ENCODE measurements at places on chromosomes 2 and 18. TPM values are rescaled to one million over a fixed set of nuclear protein-coding genes. Genes with fewer than 3 reads are reported as not detected.
A peak's percentile ranks its signal among the peaks of the same experiment; 100 is the strongest.

The CRYGC gene
- total RNA-seq, result not detected

The NAT8 gene
- not detected for total RNA-seq

- H3K27ac ChIP-seq, result no peak overlapping the region
- H3K27me3 ChIP-seq, result no peaks in the 10 kb centered on the region
- H3K36me3 ChIP-seq, result no peaks in the 10 kb centered on the region
- H3K4me3 ChIP-seq, result no peak overlapping the region
- no peak for DNase-seq
These were observed 704.9 kb downstream of the DCDC2C start for GRCh38 chr2:4408321-4408720.

DNA sequence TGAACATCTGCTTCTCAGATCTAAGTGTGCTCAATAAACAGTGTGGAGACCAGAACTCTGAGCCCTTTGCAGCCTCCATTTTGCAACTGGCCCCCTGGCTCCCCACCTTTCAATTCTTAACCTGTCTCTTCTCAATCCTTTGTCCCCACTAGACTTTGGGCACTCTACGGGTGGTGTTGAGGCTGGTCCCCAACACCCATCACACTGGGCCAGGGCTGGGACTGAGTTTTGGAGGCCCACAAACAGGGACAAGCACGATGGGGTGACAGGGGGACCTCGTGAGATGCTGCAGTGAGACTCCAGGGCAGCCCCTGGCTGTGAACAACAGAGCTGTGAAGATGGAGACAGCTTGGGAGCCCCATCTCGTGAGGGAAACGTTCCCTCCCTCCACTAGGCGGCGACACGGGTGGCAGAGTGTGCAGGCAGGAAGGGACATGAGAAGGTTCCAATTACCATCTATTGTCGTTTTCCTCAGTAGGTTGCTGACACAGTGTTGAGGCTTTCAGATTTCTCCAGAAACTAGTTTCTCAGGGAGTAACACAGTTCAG lies 1.2 kb downstream of the ANKMY1 start:
- H3K36me3 ChIP-seq, result peaks cover 55% of the 10 kb centered on the region
- peak overlapping the region; percentile 93 for H3K4me3 ChIP-seq

DNA sequence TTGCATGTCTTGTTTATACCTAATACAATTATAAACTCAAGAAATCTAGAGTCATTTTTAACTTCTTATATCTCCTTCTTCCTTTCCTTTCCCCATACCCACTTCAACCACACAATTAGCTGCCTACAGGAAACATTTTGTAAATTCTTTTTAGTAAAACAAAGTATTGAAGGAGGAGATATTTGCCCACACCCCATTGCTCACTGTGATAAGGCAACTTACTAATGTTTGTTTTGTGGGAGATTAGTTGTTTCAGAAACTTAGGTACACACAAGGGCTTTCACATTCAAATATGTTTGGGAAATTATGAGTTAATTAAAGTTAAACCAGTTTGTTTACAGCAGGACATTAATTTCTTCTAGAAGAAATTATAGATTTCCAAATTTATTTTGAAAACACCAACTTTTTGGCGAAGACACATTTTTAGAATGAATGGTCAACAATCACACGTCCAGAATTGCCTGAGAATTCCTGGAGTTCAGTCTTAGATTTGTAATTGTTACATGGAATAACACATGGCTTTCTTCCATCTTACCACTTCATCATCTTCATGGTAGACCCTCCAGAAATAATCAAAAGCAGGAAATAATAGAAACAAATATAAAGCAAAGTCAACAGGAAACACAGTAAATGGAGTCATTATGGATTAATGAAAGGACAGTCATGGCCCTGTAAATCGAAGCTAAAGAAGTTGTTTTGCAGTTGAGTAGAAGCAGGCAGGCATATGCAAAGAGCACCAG lies 62.5 kb upstream of the RAB27B start:
- DNase-seq, result no peak
- peaks cover 85% of the 10 kb centered on the region for H3K4me1 ChIP-seq
- H3K27me3 ChIP-seq, result no peaks in the 10 kb centered on the region
- H3K27ac ChIP-seq, result peak overlapping the region; percentile 82
- peaks cover 18% of the 10 kb centered on the region for H3K36me3 ChIP-seq

DNA sequence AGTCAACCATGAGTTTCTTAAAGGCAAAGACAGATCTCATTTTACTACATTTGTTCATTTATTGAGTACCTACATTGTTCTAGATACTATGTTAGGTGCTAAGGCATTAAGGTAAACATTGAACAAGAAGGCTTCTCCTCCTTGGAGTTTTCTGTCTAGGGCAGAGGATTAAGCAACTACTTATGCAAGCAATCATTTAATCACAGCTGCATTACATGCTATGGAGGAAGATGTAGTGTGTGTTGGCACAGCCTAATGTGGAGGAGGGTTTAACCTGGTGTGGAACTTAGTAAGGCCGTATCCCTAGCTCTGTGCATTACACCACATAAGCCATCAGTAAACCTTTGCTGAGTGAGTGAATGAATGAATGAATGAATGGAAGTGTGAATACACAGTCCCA lies 106.5 kb upstream of the MAP3K20 start:
- H3K4me3 ChIP-seq, result no peak overlapping the region
- H3K4me1 ChIP-seq, result peaks cover 30% of the 10 kb centered on the region
- H3K27ac ChIP-seq, result no peak overlapping the region
- H3K27me3 ChIP-seq, result no peaks in the 10 kb centered on the region

DNA sequence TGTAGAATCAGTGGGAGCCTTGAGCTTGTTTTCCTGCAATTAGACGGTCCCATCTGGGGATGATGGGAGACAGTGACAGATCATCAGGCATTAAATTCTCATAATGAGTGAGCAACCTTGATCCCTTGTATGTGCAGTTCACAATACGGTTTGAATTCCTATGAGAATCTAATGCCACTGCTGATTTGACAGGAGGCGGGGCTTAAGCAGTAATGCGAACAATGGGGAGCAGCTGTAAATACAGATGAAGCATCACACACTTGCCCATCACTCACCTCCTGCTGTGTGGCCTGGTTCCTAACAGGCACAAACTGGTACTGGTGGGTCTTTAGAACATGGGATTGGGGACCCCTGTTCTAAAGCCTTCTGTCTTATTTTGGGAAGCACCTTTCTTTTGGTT lies 17.9 kb upstream of the NYAP2 start:
- no peak overlapping the region for H3K27ac ChIP-seq
- DNase-seq, result no peak
- H3K4me1 ChIP-seq, result no peaks in the 10 kb centered on the region
- H3K27me3 ChIP-seq, result no peaks in the 10 kb centered on the region

DNA sequence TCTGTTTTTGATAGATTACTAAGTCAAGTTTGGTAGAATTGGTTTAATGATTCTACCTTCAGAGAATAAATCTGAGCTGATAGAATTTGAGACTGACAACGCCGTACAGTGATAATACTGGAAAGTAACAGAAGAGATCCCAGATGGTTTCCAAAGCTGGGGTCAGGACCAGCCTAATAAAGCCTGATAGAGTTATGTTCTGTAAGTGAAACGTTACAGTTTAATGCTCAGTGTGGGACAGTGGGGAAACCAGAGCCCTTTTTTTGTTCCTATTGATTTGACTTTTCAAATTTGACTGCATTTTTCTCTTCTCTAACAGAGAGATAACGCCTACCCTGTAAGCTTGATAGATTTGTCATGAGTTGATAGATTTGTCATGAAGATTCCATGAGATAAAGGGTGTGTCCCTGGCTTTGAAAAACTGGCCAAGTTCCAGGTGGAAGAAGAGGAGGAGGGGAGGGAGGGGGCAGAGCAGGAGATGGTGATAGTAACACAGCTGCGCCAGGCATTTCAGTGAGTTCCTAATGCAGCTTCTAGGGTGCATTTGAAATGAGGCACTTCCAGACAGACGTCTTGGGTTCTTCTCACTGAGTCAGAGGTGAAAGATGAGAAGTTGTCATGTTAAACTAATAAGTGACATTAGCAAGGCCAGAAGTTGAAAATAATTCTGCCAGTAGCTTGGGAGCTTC lies 65.1 kb downstream of the CERS6 start:
- no peaks in the 10 kb centered on the region for H3K27me3 ChIP-seq
- no peak overlapping the region for H3K4me3 ChIP-seq
- no peak for DNase-seq
- no peak overlapping the region for H3K27ac ChIP-seq
- H3K36me3 ChIP-seq, result no peaks in the 10 kb centered on the region

GRCh38 chr18:27400001-27400400 lies 214.9 kb upstream of the CHST9 start:
- H3K36me3 ChIP-seq, result no peaks in the 10 kb centered on the region
- no peak overlapping the region for H3K4me3 ChIP-seq
- H3K4me1 ChIP-seq, result peaks cover 4% of the 10 kb centered on the region
- H3K27ac ChIP-seq, result no peak overlapping the region
- DNase-seq, result peak; percentile 37
- no peaks in the 10 kb centered on the region for H3K27me3 ChIP-seq

- H3K4me1 ChIP-seq, result peaks cover 81% of the 10 kb centered on the region
- H3K4me3 ChIP-seq, result no peak overlapping the region
- no peak overlapping the region for H3K27ac ChIP-seq
These were observed 10.3 kb downstream of the ATP8B1 start for GRCh38 chr18:57792631-57793301.

- H3K4me1 ChIP-seq, result no peaks in the 10 kb centered on the region
- no peaks in the 10 kb centered on the region for H3K27me3 ChIP-seq
- H3K27ac ChIP-seq, result no peak overlapping the region
- peak; percentile 37 for DNase-seq
- no peaks in the 10 kb centered on the region for H3K36me3 ChIP-seq
These were observed 47.5 kb upstream of the TXNDC2 start for GRCh38 chr18:9838144-9838877.

- peaks cover 15% of the 10 kb centered on the region for H3K36me3 ChIP-seq
- H3K27ac ChIP-seq, result no peak overlapping the region
These were observed 299.4 kb downstream of the AGAP1 start for GRCh38 chr2:235793163-235793752.

DNA sequence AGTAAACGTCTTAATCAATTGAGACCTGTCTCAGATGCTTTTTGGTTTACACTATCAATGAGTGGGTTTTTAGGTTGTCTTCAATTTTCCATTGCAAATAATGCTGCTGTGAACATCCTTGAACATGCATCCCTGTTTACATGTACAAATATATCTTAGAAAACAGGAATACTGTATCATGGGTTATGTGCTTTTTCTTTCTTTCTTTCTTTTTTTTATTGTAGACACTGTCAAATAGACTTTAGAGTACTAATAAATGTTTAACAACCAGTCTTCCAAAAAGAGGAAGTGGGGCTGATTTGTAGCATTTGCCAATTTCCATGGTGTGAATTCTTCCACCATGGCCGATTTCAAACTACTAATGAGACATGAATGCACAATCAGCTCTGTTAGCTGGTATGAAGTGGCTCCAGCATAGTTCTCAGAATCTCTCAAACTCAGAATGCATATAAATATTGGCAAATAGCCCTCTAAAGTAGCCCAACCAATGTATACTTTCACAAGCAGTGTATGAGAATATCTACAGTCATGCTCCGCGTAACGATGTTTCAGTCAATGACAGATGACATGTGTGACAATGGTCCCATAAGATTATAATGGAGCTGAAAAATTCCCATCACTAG lies 50.3 kb upstream of the B3GNT2 start:
- H3K36me3 ChIP-seq, result no peaks in the 10 kb centered on the region
- no peak for DNase-seq
- H3K4me3 ChIP-seq, result no peak overlapping the region
- H3K27me3 ChIP-seq, result no peaks in the 10 kb centered on the region
- no peak overlapping the region for H3K27ac ChIP-seq

DNA sequence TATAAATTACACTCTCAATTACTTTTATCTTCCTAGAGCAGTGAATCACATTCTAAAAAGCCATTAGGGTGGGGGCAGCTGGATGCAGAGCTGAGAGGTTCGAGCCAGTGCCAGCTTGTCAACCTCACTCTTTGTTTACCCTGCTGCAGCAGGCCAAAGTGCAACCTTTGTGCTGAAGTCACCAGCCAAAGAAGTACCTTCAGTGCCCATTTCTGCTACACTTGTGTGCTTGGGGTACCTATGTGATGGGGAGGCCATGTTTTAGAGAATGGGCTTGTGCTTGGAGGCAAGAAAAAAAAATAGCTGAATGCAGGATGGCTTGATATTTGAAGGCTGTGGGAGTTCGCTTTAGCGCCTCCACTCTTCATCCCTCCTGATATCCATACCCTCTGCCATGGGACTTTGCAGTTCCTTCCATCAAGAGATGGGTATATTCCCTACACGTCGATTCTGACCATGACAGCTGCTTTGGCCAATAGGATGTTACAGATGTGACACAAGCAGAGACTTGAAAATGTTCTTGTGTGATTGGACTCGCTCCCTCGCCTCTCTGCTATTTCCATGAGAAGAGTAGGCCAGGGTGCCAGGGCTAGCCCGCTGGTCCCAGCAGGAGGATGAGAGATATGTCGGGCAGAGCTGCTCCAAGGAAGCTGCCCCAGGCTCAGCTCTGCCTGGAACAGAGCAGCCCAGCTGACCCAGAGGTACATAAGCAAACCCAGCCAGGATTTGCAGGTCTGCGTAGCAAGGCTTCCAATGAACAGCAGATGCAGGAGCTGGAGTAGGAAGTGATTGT lies 12.7 kb upstream of the FZD5 start:
- no peaks in the 10 kb centered on the region for H3K27me3 ChIP-seq
- H3K4me1 ChIP-seq, result peaks cover 45% of the 10 kb centered on the region
- H3K27ac ChIP-seq, result no peak overlapping the region
- no peak overlapping the region for H3K4me3 ChIP-seq

DNA sequence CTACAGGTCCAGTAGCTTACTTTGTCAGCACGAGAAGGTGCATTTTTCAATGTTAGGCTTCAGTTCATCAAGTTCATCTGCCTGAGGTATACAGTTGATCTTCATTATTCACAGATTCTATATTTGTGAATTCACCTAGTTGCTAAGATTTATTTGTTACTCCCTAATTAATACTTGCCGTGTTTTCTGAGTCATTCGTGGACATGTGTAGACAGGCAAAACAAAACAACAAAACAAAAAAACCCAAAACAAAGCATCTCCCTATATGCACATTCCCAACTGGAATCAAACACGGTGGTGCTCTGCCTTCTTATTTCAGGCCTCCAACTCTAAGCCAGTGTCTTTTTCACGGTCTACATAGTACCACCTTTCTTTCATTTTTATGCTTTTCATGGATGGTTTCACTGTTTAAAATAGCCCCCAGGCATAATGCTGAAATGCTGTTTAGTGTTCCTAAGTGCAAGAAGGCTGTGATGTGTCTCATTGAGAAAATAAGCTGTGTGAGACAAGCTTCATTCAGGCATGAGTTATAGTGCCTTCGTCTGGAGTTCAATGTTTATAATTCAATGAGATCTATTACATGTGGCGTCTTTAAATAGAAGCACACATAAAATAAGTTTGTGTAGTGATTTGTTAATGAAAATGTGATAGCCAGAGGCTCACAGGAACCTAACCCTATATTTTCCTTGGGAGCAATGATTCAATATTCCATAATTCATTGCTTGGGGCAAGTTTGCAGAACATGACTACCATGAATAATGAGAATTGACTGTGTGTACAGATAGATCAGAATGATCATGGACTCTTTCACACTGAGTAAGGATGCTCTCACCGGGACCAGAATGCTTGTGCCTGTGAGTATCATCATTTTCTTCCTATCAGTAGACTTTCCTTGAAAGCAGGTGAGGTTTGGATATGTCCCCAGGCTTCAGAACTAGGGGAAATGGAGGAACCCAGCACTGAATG lies 24.6 kb downstream of the ITGB6 start:
- DNase-seq, result no peak
- peaks cover 3% of the 10 kb centered on the region for H3K4me1 ChIP-seq
- H3K36me3 ChIP-seq, result peaks cover 37% of the 10 kb centered on the region
- H3K27ac ChIP-seq, result no peak overlapping the region
- no peaks in the 10 kb centered on the region for H3K27me3 ChIP-seq
- H3K4me3 ChIP-seq, result no peak overlapping the region
